ENCODE measurements at places on chromosomes 2 and 18. TPM values are rescaled to one million over a fixed set of nuclear protein-coding genes. Genes with fewer than 3 reads are reported as not detected.

- DNase-seq, result no peak
Measured at GRCh38 chr2:88318071-88318955, 134.2 kb downstream of the FOXI3 start.

GRCh38 chr2:183678908-183679307, 554.7 kb downstream of the NUP35 start:
- no peak for DNase-seq

DNA sequence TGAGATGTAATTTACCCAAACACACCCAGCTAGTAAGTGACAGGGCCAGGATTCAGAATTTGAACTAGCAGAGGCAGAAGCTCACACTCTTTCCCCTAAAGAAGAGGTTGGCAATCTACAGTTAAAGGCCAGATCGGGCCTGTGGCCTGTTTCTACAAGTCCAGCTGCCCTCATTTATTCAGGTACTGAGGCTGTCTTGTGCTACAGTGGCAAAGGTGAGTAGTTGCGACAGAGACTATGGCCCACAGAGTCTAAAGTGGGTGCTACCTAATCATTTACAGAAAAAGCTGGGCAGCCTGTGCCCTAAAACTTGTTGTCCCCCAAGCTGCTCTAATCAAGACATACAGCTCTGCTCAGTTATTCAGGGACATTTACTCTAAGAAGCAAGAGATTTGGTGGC, 86.8 kb downstream of the RTN4 start:
- no peak for DNase-seq

- DNase-seq, result no peak
Measured at GRCh38 chr2:151237422-151238025, 24.1 kb downstream of the RBM43 start.

GRCh38 chr2:228602288-228602687, 420.8 kb upstream of the SPHKAP start:
- no peak for DNase-seq

- peak; percentile 35 for DNase-seq
Measured at GRCh38 chr2:73284296-73285158, at the start of gene FBXO41. Gene FBXO41, minus strand, starts transcription at chr2:73284478. Its CDS starts 14,848 bp downstream, at chr2:73269630.

GRCh38 chr2:100624536-100624935, 61.7 kb downstream of the PDCL3 start:
- DNase-seq, result no peak

GRCh38 chr18:55906536-55906935, 318.5 kb upstream of the TCF4 start:
- DNase-seq, result no peak

DNA sequence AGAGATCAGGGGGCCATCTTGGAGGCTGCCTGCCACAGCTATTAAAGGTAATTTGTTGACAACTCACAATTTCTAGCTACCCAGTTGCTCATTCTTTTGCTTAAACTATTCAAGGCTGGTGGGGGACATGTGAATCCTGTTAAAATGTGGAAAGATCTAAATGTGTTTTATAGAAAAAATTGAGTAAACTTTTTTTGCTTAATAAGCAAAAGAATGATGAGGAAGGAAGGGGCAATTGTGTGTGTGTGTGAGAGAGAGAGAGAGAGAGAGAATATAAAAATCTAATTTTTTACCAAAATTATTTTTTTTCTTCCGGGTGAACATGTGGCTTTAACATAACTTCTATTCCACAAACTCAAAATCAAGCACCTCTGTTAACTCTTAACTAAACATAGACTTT, 5.2 kb upstream of the IL1RL1 start:
- no peak for DNase-seq

ANKRD30B gene
- total RNA-seq, result not detected

DNA sequence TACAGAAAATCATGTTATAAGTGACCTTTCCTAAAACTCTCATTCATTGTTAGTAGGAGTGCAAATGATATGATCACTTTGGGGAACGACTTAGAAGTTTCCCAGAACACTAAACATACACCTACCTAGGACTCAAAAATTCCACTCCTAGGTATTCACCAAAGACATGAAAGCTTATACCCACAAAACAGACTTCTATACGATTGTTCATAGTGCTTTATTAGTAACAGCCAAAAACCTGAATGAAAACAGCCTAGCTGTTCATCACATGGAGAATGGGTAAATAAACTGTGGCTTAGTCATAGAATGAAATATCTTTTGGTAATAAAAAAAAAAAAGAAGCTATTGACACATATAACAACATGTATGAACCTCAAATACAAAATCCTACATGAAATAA, 8.8 kb downstream of the NOL10 start:
- no peak for DNase-seq

GRCh38 chr2:159722580-159722979, 10.3 kb downstream of the MARCHF7 start:
- no peak for DNase-seq

DNA sequence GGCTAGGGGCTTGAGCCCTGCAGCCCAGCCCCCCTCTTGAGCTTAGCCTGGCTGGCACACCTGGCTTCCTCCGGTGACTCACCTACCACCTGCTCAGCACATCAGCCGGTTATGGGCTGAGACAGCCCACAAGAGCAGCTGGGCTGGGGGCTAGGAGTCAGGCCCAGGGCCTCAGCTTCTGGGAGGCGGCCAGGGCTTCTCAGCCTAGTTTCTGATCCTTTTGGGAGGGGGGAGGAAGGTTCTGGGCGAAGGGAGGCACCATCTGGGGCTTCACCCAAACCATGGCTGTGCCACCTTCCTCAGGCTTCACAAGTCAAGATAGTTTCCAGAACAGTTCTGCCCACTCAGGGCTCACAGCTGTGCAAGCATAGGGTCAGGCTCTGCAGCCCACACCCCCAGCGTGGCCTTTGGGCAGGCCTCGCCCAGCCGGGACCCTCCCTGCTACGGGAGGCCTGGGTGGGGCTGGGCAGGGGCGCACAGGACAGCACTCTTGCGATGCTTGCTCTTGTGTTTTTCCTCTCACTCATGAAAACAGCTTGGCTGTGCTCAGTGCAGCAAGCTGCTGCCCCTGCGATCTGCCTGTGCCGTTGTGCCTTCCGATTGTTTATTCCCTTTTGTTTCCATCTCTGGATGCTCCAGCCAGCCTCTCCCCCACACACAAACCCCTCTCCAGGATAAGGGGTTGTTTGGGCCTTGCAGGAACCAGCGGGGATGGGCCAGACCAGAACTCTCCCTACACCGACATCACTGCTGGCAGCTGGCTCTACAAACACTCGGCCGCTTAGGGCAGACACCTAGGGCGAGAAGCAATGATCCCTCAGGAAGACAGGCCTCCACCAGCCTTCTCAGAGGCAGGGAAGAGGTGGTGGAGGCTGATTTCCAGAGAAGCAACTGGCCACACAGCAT, 26.1 kb upstream of the SEMA4C start:
- DNase-seq, result no peak

WNT10A gene
- total RNA-seq, result not detected

GRCh38 chr18:79792096-79792987, 5.4 kb upstream of the KCNG2 start:
- no peak for DNase-seq

IL1B gene
- total RNA-seq, result 0.42 TPM

GRCh38 chr18:46061387-46061786, 10.7 kb downstream of the PSTPIP2 start:
- DNase-seq, result no peak

GRCh38 chr2:2057125-2057721, 273.9 kb downstream of the MYT1L start:
- DNase-seq, result peak; percentile 54

ALPG gene
- total RNA-seq, result not detected

DNA sequence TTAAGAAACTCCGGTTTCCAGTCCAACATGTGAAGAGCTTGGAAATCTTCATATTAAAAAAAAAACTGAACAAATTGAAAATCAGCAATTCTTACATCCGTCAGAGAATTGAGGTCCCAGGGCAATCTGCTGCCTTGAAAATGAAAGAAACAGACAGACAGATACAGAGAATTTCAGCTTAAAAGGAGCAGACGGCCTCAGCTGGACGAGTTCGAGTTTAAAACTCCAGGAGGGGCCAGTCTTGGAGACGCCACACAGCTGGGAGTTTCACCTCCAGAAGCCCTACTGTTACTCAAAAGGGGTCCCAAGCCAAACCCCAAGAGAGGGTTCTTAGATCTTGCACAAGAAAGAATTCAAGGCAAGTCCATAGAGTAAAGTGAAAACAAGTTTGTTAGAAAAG, 226.5 kb upstream of the ARL4C start:
- DNase-seq, result no peak

All from psoas muscle (tissue), 8 donors.